ENCODE measurements at places on chromosomes 11 and 22. TPM values are rescaled to one million over a fixed set of nuclear protein-coding genes. Genes with fewer than 3 reads are reported as not detected.

The DENND6B gene
- polyA plus RNA-seq: 7.5 TPM

The SMC1B gene
- polyA plus RNA-seq: not detected

The MPST gene
- polyA plus RNA-seq: 102 TPM

The ADAMTS8 gene
- 3.3 TPM for polyA plus RNA-seq

The DEPDC7 gene
- 0.31 TPM for polyA plus RNA-seq

The SNX15 gene
- polyA plus RNA-seq: 21.7 TPM

The CASP1 gene
- 11.5 TPM for polyA plus RNA-seq

The B4GALNT4 gene
- 4.6 TPM for polyA plus RNA-seq

The OR6A2 gene
- polyA plus RNA-seq: not detected

The MYO18B gene
- polyA plus RNA-seq: 24.3 TPM

The MRGPRX4 gene
- polyA plus RNA-seq: not detected

The TPP1 gene
- polyA plus RNA-seq: 26.8 TPM

The MS4A15 gene
- 0.05 TPM for polyA plus RNA-seq

The TIGD3 gene
- polyA plus RNA-seq: not detected

The TSPAN32 gene
- not detected for polyA plus RNA-seq

The EFEMP2 gene
- polyA plus RNA-seq: 136 TPM

Data from aorta (tissue), 5 donors.